ENCODE measurements at places on chromosomes 12 and 14. TPM values are rescaled to one million over a fixed set of nuclear protein-coding genes. Genes with fewer than 3 reads are reported as not detected.

DNA sequence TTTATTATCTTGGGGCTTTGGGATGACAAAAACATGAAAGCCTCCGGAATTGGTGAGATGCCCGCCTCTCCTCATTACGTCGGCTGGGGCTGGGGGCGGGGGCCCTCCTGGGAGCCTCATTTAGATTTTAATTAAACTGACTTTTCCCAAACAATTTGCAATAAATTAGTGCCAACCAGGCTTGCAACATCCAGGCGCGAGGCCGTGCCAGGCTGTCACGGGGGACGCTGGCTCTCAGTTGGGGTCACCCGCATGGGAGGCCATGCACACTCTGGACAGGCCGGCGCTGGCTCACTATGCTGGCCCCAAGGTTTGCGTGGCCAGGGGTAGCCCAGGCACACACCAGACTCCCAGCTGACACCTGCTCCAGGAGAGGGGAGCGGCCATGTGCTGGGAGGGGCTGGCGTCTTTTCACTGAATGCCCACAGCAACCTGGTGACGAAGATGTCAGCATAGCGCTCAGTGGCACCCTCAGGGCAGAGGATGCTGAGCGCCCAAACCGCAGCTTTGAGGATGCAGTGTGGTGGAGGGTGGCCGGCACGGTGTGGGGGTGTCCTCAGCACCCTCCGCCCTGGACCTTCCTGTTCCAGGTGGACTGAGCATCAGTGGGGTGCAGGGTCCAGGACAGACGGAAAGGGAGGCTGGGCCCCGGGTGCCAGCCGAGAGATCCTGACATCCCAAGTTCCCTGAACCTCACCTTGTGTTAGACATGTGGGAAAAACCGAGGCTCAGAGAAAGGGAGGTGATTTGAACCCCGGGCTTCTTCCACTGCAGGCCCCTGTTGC is 190.8 kb upstream of the C14orf180 start:
- no peak for DNase-seq

GRCh38 chr14:71384007-71384845 is 477.0 kb downstream of the PCNX1 start:
- DNase-seq, result no peak

DNA sequence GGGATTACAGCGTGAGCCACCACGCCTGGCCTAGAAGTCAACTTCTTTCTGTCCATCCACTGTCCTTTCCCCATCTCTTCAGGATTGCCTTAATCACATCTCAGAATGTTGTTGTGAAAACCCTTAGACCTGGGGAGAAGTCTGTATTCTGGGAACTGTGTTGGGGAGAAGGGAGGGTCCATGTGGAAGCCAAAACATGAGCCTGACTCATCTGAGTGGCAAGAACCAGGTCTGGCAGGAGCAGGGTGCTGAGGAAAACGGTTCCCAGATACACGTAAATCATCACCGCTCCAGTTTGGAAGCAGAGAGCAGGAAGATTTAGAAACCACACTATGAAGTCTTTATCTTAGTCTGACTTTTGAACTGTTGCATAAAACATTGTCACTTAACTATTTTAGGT is 245.6 kb upstream of the RGS6 start:
- DNase-seq, result no peak

DNA sequence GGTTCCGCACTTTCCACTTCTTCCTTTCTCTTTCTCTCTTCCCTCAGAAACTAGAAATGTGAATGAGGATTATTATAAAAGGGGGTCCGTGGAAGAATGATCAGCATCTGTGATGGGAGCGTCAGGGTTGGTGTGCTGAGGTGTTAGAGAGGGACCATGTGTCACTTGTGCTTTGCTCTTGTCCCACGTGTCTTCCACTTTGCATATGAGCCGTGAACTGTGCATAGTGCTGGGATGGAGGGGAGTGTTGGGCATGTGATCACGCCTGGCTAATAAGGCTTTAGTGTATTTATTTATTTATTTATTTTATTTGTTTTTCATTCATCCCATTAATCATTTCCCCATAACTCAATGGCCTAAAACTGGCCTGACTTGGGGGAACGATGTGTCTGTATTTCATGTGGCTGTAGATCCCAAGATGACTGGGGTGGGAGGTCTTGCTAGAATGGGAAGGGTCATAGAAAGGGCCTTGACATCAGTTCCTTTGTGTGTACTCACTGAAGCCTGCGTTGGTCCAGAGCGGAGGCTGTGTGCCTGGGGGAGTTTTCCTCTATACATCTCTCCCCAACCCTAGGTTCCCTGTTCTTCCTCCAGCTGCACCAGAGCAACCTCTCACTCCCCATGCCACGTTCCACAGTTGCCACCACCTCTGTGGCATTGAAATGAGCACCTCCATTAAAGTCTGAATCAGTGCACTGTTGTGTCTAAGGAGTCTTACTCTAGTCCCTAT is 4.6 kb upstream of the ATN1 start:
- no peak for DNase-seq

- no peak for DNase-seq
Measured at GRCh38 chr14:58060898-58061297, 91.1 kb downstream of the ARMH4 start.

Gene TMEM233
- not detected for total RNA-seq
